ENCODE measurements at places on chromosomes 5 and 9.

- no peak for DNase-seq
Measured at GRCh38 chr5:175798626-175799025, 72.8 kb upstream of the CPLX2 start.

- DNase-seq: no peak
Measured at GRCh38 chr9:5587024-5587423, 41.9 kb upstream of the RIC1 start.

DNA sequence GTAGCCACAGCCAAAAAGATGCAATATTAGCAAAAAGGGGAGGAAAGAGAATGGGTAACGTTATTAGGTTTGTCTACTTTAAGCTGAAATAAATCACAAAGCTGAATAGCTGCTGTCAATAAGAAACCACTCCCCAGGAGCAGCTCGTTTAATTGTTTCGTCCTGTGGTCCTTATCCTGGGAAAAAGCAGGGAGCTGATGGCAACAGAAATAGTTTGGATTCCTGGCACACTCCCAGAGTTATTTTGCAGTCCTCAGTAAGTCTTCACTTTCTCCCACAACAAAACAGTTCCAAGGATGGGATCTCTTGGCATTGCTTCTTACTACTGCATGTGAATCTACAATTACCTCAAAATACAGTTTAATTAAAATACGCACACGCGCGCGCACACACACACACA is 28.8 kb downstream of the FRMD3 start:
- DNase-seq: no peak

- DNase-seq: no peak
Measured at GRCh38 chr5:88235346-88235745, 33.3 kb downstream of the TMEM161B start.

DNA sequence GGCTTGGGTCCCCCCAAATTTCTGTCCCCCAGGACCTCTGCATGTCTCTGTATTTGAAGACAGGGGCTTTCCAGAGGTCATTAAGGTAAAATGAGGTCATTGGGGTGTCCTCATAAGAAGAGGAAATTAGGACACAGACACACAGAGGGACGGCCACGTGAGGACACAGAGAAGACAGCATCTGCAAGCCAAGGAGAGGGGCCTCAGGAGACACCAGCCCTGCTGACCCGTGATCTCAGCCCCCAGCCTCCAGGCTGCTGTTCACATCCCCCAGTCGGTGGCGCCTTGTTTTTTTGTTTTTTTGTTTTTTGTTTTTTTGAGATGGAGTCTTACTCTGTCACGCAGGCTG is 1.2 kb upstream of the CCDC183 start:
- DNase-seq: no peak

- no peak for DNase-seq
Measured at GRCh38 chr5:71893451-71893850, 174.4 kb downstream of the CARTPT start.

GRCh38 chr9:85522459-85523092 is 219.2 kb downstream of the AGTPBP1 start:
- DNase-seq: peak; percentile 30

- DNase-seq: no peak
Measured at GRCh38 chr9:134100040-134100439, 32.2 kb upstream of the BRD3 start.

- DNase-seq: no peak
Measured at GRCh38 chr9:134556531-134557068, 85.0 kb upstream of the COL5A1 start.

DNA sequence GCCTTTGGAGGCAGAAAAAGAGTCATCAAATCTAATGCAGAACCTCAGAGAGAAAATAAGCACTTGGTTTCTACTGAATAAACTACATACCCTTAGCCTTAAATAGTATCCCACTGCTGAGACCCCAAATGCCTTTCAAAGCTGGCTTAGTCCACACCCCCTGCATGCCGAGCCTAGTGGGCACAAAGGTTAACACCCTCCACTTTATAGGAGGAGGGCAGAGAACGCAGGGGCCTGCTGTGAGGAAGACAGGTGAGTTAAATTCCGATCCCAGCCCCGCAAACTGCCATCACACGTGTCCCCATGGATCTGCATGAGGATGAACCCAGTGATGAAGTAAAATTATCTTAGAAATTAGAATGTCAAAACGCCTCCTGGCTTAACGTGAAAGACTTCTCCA is 19.5 kb upstream of the HSD17B3 start:
- DNase-seq: no peak

- DNase-seq: no peak
Measured at GRCh38 chr5:8034852-8035251, 165.9 kb downstream of the MTRR start.

GRCh38 chr5:42767491-42768105 is 11.0 kb downstream of the CCDC152 start:
- DNase-seq: peak; percentile 21

DNA sequence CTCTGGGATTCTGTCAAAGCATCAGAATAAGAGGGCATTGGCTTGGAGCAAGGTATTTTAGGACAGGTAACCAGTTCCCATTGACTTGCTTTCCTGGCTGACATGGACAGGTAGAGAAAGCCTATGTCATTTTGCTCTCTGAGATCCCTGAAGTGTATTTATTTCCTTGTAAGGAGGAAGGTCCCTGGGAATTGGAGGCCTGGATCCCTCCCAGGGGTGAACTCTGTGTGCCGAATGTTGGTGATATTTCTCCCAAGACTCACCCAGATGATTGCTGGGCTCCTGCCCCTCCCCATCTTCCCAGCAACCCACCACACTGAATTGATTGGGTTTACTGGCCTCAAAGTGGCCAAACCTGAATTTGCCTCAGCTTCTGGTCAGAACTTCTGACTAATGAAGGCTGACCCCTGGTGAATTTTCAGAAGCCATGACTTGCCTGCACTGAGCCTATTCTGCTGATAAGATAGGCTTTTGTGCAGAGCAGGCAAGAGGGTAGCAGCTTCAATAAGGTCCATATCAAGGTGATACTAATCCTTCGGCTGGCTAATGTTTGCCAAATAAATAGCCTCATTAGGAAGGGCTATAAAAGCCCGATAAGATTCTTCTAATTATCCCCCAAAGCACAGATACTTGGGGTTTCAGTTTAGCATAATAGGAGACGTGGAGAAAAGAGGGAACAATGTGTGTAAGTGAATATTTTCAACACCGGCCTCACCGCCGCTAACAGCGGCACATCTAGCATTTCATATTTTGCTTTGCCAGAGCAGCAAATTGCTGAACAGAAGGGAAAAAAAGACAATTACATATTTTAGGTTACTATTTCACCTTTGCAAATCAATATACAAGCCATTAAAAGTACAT is 152.9 kb upstream of the PITX1 start:
- no peak for DNase-seq

- DNase-seq: no peak
Measured at GRCh38 chr9:95572381-95573151, 55.8 kb upstream of the PTCH1 start.

GRCh38 chr5:68683632-68684036 is 410.2 kb upstream of the SLC30A5 start:
- DNase-seq: no peak

Data from DMS153 (cell line).